ENCODE measurements at places on chromosomes 7 and 10. TPM values are rescaled to one million over a fixed set of nuclear protein-coding genes. Genes with fewer than 3 reads are reported as not detected.

PITRM1 gene
- total RNA-seq, result 61.1 TPM

TMEM176B gene
- total RNA-seq, result not detected

PON3 gene
- total RNA-seq, result not detected

SEMA3D gene
- not detected for total RNA-seq

POLR2J2 gene
- 20.9 TPM for total RNA-seq

STEAP2 gene
- not detected for total RNA-seq

SORBS1 gene
- total RNA-seq, result 2.8 TPM

All from activated naive CD4-positive, alpha-beta T cell treated with anti-CD3 and anti-CD28 coated beads, Interleukin-2, amount 50 U/mL, for 72 hours (primary cell).